Mucosa of gallbladder (tissue), 1 donor: ENCODE measurements at places on chromosomes 11 and 22.

GRCh38 chr11:61473370-61474012 is 35.1 kb upstream of the LRRC10B start:
- no peak for DNase-seq

DNA sequence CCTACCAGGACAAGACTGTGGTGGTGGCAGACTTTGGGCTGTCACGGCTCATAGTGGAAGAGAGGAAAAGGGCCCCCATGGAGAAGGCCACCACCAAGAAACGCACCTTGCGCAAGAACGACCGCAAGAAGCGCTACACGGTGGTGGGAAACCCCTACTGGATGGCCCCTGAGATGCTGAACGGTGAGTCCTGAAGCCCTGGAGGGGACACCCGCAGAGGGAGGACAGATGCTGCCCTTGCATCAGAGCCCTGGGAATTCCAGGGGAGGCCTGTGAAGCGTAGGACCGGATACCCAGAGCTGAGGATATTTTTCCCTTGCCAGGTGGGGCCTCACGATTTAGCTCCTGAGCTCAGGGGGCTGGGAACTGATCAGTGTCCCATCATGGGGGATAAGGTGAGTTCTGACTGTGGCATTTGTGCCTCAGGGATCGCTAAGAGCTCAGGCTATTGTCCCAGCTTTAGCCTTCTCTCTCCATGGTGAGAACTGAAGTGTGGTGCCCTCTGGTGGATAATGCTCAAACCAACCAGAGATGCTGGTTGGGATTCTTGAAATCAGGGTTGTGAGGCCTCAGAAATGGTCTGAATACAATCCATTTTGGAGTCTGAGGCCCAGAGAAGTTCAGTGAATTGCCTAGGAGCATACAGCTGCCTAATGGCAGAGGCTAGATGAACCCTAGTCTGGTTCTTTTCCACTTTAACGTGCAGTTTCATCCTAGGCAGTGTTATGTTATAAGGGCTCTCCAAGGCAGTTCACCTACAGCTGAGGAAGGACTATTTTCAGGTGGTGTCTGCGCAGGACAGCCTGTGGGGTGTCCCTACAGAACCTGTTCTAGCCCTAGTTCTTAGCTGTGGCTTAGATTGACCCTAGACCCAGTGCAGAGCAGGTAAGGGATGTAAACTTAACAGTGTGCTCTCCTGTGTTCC is 19.5 kb downstream of the PIK3IP1 start:
- DNase-seq = peak; percentile 60

DNA sequence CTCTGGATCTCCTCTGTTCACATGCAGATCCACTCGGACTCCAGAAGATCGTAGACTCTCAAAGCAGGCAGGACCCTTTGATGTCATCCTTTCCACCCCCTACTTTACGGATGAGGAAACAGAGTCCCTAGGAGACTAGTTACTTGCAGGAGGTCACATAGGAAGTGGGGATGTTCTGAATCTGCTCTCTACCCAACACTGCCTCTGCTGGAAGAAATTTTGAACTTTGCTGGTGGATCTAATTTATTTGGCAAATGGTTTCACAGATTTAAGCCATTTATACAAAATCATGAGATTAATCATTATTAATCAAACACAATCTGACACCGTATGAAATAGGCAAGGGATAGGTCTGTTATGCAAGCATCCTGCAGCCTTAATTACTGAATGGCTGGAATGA is 55.0 kb upstream of the USP47 start:
- no peak for DNase-seq

- peak; percentile 56 for DNase-seq
These were observed 84.2 kb downstream of the FBXO7 start for GRCh38 chr22:32558681-32559355.

DNA sequence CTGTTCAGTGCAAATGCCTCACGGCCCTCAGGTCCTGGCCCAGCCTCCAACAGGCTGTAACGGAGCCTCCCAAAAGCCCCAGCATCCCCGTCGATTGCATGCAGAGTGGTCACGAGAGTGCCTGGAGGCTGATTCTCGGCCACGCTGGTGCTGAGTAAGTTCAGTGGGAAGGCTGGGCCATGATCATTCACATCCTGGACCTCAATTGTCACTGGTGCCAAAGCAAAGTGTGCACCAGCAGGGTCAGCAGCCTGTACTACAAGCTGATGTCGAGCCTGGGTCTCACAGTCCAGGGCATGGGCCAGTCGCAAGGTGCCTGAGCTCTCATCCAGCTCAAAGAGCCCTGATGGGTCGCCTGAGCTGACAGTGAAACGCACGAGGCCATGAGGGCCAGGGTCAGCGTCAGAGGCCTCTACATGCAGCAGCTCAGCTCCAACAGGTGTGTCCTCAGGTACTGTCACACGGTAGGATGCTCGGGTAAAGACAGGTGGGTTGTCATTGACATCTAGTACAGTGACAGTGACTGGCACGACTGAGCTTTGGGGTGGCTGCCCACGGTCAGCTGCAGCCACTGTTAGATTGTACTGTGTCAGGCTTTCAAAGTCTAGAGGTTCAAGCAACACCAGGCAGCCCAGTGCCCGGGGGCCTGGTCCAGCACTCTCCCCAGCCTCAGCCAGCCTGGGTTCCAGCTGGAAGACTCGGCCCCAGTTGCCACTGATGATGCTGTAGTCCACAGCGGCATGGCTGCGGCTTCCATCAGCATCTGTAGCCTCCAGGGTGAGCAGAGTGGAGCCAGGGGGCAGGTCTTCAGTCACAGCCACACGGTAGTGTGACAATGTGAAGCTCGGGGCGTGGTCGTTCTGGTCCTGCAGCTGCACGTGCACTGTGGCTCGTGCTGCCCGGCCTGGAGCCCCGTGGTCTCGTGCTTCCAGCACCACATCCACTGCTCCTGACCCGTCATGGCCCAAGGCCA is 4.5 kb upstream of the TPP1 start:
- no peak for DNase-seq
